ENCODE measurements at places on chromosomes 16 and 17.

GRCh38 chr16:57500578-57501111, 14.4 kb upstream of the DOK4 start:
- DNase-seq, result no peak

DNA sequence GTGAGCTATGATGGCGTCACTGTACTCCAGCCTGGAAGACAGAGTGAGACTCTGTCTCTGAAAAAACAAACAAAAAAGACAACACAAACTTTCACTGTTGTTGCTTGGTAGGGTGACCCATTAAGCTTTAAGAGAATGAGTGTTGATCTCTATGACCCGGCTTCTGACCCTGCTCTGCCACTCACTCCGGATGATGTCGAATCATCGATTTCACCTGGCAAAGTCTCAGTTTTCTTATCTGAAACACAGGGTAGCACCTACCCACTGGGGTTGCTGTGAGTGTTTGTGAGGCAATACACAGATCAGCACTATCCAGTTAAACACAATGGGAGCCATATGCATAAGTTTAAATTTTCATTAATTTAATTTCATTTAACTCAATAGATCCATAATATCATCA, 20.6 kb upstream of the IRF8 start:
- DNase-seq, result no peak

- no peak for DNase-seq
Observed at GRCh38 chr17:67372751-67373150, 4.3 kb upstream of the PITPNC1 start.

DNA sequence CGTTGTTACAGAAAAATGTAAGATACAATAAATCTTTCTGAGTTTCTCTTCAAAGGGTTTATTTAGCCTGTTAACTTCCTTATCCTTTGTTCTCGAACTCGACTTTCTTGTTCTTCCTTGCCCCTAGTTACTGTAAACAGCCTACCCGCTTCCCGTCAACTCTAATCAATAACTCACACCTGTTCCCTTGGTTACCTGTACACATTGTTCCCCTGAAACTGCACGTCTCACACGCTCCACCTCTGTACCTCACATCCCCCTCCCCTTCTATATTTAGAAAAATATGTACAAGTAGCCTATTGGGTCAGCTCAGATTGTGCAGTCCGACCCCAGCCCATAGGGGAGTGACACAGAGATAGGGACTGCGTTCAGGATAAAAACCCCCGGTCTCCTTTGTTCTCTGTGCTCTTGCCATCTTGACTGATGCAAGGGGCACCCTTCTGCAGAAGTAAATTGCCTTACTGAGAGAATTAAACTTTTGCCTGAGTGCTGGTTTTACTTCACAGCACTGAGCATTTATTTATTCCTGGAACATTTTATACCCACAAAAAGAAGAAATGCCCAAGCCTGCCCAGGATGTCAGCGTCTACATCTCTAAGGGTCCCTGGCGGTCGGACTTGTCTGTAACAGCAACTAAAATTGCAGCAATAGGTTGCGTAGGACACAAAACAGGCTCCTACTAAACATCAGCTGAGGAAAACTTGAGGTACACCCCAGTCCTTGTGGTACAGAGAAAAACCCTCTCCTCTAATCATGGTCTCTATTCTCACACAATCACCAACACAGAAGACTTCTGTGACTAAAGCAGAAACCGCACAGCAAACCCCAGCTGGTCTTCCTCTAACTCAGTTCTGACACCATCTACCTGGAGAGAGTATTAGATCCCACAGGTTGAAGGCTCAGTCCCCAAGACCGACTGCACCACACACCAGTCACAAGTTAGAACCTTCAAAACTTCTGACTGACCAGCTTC, 11.3 kb downstream of the WDR45B start:
- no peak for DNase-seq

GRCh38 chr16:75996491-75996890, 270.2 kb upstream of the CPHXL start:
- DNase-seq, result no peak

- DNase-seq, result no peak
Observed at GRCh38 chr16:81041696-81042095, 6.1 kb downstream of the ATMIN start.

- no peak for DNase-seq
Observed at GRCh38 chr16:73280388-73280787, 232.5 kb upstream of the ZFHX3 start.

- no peak for DNase-seq
Observed at GRCh38 chr16:10121491-10121890, 60.7 kb downstream of the GRIN2A start.

GRCh38 chr17:17766744-17767120, 70.1 kb downstream of the SREBF1 start:
- DNase-seq, result no peak

- DNase-seq, result no peak
Observed at GRCh38 chr16:4574919-4575705, 19.0 kb downstream of the C16orf96 start.

GRCh38 chr16:31135535-31136286, at the start of gene PRSS8:
TSS of gene PRSS8 (minus strand) at chr16:31135727. CDS start at chr16:31135498, 229 bp downstream.
- no peak for DNase-seq

DNA sequence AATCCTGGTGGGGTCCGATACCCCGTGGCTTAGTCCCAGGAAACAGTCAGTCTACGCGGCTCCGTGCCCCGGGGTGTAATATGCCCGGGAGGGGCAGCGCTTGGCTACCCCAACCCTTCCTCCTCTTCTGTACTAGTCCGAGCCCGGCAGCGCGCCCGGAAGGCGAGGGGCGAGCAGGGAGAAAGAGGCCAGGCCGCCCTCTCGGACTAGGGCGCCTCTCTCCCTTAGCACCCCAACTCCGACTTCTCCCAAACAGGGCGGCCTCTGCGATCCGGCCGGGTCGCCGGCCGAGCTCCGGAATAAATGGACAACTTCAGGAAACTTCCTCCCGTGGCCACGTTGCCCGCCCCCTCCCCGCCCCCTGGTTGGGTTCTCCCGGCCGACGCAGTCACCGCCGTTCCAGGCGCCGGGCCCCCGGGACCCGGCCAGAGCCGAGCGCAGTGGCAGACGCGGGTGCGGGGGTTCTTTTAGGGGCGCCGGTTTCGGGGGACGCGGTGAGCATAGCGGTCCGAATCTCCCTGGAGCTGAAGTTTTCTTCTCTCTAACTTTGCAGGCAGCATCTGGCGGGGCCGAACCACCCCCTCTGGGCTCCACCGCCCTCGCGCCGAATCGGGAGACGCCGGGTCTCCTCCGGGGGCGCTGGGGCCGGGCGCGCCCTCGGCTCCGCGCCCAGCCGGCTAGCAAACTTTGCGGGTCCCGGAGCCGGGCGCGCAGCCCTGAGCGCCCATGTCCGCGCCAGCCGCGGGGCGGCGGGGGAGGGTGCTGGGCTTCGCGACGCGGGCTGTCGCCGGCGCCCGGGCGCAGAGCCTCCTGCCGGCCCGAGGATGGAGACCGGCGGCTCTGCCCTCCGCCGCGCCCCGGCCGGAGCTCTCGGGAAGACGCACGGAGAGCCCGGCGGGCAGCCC, at the start of gene SDK2:
TSS of gene SDK2 (minus strand) at position 301 of the 905 bp plus-strand sequence. CDS start 357 bp downstream, outside the sequence.
- DNase-seq, result no peak

DNA sequence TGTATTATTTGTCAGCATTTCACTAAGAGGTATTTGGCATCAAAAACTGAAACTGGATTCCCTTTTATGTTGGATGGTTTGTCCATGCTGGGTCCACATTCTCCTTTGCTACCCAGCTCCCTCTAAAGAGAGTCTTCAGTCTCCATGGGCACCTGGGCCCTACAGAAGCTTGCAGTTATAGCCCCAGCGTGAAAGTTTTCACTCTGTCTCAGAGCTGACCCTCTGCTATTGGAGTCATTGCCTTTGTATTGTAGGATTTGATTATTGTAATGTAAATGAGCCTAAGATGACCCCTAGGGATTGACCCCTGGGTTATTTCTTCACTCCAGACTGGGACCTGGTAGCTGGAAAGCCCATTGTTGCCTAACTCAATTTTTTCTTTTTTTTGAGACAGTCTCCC, 1026.5 kb upstream of the EEF2KMT start:
- no peak for DNase-seq

GRCh38 chr16:65059406-65059980, 62.4 kb downstream of the CDH11 start:
- DNase-seq, result no peak

DNA sequence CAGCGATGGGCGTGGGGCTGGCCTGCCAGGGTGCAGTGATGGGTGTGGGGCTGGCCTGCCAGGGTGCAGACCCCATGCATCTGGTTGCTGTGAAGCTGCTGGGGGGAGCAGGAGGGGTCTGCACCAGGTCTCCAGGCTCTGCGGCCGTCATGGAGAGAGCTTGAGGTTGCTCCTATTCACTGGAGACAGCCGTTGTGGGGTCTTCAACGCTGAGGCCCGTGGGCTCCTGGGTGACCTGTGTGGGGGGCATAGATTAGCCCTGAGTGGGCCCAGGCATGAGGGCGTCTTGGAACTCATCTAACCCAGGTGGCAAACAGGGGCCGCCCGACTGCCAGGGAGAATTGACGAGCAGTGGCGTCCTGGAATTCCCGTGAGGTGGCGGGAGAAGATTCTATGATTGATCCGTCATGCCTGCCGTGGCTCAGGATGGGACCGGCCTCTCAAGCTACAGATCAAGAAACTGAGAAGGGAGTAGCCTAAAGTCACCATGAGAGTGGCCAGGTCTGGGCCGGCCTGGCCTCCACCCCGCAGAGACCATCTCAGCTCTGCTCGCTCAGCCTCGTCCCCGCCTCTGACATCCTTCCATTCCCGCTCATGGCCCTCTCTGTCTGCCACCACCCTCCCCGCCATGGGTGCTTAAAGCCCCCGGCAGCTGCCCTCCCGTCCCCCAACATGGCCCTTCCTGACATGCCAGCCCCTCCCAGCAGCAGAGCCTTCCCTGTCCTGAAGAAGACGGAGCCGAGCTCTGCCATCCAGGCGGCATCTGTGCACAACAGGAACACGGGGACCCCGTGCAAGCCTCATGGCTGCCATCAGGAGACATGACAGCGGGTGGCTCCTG, 50.7 kb upstream of the ACSF3 start:
- no peak for DNase-seq

GRCh38 chr16:10511829-10512228, 68.6 kb downstream of the EMP2 start:
- no peak for DNase-seq

- no peak for DNase-seq
Observed at GRCh38 chr17:13546851-13547250, 54.9 kb downstream of the HS3ST3A1 start.

- DNase-seq, result no peak
Observed at GRCh38 chr16:17350207-17350606, 120.6 kb downstream of the XYLT1 start.

DNA sequence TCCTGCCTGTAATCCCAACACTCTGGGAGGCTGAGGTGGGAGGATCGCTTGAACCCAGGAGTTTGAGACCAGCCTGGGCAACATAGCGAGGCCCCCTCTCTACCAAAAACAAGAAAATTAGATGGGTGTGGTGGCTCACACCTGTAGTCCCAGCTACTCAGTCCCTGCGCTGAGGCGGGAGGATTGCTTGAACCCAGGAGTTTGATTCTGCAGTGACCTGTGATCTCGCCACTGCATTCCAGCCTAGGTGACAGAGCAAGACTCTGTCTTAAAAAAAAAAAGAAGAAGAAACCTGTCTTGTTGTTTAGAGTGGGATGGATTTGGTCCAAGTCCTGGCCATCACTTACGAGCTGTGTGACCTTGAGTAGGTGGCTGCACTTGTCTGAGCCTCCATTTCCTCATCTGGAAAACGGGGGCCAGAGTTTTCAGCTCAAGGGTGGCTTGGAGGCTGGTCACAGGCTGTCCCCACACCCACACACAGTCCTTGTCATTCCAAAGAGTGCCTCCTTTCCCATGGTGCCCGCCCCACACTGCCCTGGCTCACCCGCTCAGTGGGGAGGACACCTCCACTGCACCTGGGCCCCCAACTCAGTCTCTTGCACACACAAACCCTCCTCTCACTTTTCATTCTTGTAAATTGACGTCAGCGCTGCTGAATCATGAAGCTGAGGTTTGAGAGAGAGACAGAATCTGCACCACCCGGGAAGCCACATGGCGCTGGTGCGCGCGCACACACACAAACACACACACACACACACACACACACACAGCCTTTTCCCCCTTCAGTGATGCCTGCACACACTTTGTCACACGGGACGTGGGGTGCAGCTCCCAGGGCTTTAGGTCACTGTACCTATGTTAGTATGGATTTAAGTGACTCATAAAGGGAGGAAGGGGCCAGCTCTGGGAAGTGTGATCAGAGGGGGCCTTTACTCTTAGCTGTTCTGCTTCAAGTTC, 4.2 kb downstream of the SOCS1 start:
- peak; percentile 61 for DNase-seq

DNA sequence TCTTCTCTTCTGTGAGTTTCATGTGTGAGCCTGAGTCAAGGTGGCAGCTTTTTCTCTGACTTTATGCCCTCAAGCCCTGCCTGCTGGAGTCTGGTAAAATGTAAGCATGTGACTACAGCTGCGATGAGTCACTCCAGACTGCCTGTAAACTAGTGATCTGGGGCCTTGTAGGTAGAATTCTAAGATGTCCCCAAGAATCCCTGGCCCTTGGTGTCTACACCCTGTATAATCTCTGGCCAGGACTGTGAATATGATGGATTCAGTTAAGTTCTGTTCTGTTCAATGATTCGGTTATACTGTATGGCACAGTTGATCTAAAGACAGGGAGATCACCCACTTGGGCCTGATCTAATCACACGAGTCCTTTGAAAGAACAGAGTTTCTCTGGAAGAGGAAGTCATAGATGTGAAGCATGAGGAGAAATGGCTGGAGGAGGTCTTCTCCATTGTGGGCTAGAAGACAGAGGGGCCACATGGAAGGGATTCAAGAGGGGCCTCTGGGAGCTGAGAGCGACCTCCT, 29.8 kb downstream of the PRSS54 start:
- no peak for DNase-seq

DNA sequence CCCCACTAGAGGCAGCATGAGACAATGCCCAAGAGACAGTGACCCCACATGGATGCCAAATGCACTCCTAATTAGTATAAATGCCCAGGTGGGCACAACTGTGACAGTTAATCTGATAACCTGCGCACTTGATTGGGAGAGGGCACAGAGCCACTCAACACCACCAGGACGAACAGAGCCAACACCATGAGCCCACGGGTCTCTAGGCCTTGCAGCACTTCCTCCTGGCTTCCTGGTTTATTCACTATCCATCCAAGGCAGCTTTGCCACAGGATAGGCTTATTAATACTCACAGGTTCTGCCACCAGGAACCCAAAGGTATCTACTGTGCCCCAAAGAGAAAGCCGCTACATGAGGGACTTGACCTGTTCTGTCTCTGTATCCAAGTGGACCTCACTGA, 14.9 kb downstream of the AXIN2 start:
- DNase-seq, result no peak

DNA sequence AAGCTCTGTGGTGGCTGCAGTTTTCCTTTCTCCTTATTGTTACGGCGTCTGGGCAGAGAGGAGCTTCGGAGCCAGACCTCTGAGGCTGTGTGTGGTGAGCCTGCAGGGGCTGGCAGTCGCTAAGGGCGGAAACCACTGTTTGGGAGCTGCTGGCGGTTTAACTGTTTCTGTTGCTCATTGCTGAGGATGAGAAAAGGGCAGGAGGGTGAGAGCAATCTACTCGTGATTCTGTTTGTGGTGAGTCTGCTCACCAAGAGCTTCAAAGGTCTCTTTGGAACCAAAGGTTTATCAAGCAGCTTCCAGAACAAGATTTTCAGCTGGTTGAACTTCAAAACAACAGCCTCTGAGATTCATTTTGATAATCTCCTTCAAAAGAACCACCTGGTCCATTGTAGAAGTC, 143.9 kb downstream of the ANKFN1 start:
- DNase-seq, result no peak
